Anterior cingulate cortex (tissue), 58 donors: ENCODE measurements at places on chromosomes 5 and 9.
A peak's percentile ranks its signal among the peaks of the same experiment; 100 is the strongest.

GRCh38 chr5:23507278-23507685 is at the start of gene PRDM9:
Gene PRDM9, plus strand, starts transcription at chr5:23507609. Its CDS starts 1,425 bp downstream, at chr5:23509034.
- DNase-seq, result no peak

DNA sequence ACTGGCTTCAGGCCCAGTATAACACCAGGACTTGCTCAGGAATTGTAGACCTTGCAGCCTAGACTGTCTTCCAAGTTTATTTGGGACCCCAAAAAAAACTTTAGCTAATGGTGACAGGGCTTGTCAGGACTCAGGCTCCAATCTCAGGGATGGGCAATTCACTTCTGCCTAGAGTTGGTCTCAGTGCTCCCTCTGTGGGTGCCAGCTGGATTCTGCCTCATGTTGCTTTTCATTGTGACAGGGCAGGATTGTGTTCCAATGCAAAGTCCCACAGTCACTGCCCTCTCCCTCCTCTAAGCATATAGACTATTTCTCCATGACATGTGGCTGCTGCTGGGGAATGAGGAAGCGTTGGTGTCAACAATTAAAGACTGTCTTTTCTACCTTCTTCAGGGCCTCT is 174.7 kb downstream of the CYLC2 start:
- DNase-seq, result no peak

DNA sequence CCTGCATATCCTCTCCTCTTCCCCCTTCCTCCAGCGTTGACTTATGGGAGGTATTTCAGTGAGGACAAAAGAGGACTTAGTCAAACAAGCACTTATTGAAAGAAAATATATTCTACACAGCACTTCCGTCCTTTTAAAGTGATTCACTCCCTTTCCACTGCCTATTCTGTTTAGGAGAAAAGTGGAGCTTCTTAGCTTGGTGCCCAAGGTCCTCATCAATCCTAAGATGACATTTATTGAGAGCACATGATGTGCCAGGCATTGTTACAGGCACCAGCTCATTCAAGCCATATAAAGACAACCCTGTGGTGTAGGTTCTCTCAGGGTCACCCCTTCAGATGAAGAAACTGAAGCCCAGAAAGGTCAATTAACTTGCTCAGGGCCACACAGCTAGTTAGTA is 95.9 kb downstream of the KCNIP1 start:
- no peak for DNase-seq

- DNase-seq, result no peak
Observed at GRCh38 chr5:41218929-41219657, 5.8 kb upstream of the C6 start.

- DNase-seq, result no peak
Observed at GRCh38 chr5:106862450-106863193, 808.1 kb downstream of the EFNA5 start.

- DNase-seq, result no peak
Observed at GRCh38 chr5:142906863-142907671, 136.9 kb downstream of the ARHGAP26 start.

GRCh38 chr9:12718482-12719026 is 25.4 kb downstream of the TYRP1 start:
- peak; percentile 6 for DNase-seq

DNA sequence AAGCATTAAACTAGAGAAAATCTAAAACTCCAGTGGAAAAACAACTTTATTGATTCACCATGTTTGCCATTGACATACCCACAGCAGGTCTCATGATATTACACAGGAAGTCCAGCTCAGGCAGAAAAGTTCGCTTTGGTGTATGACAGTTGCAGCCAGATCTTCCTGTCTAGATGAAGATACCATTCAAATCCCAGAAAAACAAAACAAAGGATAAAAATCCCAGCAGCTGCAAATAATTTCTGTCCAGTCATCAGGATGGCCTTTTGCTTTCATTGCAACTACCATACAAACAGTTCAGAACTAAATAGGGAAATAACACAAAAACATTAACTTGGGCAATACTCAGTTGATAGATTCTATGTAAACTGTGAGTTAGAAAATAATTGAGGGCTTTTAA is 136.0 kb upstream of the NREP start:
- no peak for DNase-seq

DNA sequence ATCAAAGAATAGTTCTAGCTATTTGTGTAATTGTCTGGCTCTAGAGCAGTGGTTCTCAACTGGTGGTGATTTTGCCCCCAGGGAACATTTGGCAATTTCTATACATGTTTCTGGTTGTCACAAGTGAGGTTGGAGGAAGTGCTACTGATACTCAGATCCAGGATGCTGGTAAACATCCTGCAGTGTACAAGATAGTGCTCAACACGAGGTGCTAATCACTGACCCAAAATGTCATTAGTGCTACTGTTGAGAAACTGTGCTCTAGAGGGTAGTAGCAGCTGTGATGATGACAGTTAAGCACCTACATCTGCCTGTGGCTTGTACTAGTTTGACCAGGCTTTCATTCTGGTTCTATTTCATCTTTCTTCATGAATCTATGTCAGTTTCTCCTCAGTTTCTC is 22.1 kb downstream of the LRRC19 start:
- no peak for DNase-seq

DNA sequence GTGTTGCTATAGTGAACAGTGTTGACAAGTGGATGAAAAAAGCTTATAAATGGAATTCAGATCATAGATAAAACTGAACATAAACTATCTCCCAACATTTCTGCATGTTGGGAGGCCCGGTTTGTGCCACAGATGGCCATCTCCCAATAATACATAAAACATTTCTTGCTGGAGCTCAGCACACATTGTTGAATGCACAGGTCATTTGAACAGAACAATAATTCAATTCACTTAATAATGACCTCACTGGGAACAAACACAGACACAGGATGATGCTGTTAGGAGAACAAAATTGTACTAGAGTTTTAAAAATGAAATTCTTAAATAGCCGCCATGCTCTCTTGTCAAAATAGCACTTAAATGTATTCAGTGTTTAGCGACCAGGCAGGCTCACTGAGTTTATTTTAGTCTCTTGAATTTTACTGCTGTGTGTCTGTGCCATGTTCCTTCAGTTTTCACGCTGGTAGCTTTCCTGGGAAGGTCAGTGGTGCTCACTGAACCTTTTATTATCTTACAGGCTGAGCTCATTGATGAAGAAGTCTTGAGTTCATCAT is 85.0 kb upstream of the SSBP2 start:
- no peak for DNase-seq

DNA sequence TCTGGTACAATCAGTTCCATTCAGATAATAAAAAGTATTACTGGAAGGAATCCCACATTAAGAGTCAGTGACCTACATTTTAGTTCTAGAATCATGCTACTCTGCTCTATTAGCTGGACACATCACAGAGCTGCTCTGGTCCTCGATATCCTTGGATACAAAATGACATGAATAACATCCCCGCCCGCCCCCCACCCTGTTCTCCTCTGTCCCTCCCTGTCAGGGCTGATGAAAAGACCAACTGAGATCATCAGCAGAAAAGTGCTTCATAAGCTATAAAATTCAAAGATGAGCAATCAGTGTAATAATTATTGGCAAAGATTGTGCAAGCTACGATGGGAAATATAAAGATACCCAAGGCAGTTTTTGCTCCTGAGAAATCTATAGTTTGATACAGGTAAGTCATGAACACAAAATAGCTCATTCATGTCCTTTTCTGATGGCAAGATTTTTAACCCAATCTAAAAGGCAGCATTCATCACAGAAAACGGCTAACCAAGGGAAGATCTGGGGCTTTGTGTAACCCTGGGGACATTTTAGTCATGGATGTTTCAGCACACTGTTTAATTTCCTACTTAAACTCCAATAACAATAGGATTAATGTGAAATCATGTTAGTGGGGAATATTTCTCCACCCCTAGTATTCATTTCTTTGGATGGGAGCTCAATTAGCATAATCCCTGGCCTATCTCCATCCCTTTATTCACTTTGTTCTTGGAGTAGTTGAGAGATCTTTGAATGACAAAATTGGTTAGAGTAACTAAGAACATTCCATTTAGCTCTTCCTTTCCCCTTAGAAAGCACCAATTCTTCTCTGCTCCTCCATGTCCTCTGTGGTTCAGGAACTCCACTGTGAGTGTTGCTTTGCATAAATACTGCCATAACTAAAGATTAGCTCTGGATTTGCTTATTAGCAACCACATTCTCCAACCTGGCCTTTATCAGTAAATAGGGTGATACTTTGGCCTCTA is 459.4 kb upstream of the GRIA1 start:
- no peak for DNase-seq

- DNase-seq, result no peak
Observed at GRCh38 chr9:123039617-123040219, 6.3 kb downstream of the GPR21 start.

- DNase-seq, result no peak
Observed at GRCh38 chr9:84031534-84031933, 50.9 kb downstream of the RMI1 start.

- DNase-seq, result no peak
Observed at GRCh38 chr5:96783326-96783725, 24.4 kb downstream of the ERAP1 start.

DNA sequence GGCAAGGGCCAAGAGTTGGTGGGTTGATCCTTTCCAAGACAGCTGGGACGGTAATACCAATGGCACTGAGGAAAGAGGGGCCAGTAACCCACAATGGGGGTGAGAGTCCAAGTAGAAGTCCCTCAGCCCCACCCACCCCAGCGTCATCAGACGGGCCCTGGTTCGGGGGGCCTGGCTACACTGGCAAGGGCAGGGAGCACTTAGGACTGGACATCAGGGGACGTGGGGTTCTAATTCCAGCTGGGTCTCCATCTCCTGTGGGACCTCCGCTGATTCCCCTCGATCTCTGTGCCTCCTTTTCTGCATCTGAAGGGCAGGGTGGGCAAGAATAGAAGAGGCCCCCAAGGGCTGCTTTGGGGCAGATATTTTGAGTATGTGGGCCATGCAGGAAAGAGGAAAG is 53.5 kb upstream of the FCN1 start:
- DNase-seq, result no peak

GRCh38 chr9:76109953-76110352 is 219.5 kb downstream of the PCSK5 start:
- DNase-seq, result no peak

- DNase-seq, result no peak
Observed at GRCh38 chr5:72160329-72160728, 53.1 kb downstream of the MAP1B start.

DNA sequence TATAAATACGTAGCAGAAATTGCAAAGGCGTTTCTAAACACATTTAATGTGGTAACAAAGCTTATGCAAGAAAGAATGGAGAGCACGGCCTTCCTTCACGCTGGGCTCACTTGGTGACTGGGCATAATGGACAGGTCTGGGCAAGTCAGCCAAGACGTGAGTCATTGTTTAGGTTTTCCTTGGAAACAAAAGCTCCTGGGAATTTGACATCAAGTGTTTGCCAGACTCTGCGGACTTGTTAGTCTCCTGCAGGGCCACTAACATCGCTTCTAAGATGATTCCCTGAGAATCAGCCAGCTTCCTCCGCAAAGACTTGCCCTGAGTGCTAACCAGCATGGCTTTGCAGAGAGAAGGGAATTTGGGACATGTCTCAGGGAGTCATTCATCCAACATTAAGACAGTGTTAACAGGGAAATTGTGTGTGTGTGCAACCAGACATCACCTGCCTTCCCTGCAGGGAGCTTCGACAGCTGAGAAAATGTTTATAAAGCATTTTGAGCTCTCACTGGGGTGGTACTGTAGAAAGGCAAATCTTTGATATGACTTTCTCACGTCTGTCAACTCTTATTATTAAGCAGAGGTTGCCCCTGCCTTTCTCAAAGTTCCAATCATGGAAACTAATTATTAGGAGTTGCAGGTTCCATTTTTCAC is 182.5 kb downstream of the NTRK2 start:
- no peak for DNase-seq

DNA sequence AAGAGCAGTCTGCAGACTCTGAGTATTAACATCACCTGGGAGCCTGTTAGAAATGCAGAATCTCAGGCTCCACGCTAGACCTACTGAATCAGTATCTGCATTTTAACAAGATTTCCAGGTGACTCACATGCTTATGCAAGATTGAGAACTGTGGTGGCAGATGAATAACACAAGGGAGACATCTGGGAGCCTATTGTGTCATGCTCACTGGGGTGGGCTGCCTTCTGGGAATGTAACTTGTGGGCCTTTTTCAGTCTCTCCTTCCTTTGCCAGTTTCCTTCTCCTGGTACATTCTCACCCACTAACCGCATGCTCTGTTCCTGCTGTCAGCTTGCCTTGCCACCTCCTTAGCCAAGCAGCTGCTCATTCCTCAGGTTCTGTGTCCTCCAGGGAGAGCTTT is 176.6 kb upstream of the C9orf72 start:
- peak; percentile 31 for DNase-seq

- DNase-seq, result no peak
Observed at GRCh38 chr9:99167694-99168093, 54.0 kb downstream of the ALG2 start.

- no peak for DNase-seq
Observed at GRCh38 chr5:28324174-28324573, 1285.8 kb upstream of the CDH9 start.

DNA sequence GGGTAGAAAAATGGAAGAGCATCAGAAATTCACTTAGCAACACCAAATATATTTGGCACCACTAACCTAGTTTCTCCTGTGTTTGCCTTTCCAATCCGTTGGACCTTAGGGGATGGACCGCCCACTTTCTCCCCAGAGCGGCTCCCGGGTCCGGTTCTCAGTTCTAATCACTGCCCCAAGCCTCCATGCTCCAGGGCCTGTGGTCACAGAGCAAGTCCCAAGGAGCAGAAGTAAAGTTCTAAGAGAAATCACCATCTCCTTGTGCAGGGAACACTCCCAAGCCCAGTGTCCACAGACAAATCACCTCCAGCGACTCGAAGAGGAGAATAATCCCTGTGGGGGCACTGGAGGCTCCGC is 728 bp upstream of the SLC1A1 start:
- DNase-seq, result peak; percentile 10

GRCh38 chr9:125075997-125076396 is 67.3 kb downstream of the SCAI start:
- DNase-seq, result no peak

DNA sequence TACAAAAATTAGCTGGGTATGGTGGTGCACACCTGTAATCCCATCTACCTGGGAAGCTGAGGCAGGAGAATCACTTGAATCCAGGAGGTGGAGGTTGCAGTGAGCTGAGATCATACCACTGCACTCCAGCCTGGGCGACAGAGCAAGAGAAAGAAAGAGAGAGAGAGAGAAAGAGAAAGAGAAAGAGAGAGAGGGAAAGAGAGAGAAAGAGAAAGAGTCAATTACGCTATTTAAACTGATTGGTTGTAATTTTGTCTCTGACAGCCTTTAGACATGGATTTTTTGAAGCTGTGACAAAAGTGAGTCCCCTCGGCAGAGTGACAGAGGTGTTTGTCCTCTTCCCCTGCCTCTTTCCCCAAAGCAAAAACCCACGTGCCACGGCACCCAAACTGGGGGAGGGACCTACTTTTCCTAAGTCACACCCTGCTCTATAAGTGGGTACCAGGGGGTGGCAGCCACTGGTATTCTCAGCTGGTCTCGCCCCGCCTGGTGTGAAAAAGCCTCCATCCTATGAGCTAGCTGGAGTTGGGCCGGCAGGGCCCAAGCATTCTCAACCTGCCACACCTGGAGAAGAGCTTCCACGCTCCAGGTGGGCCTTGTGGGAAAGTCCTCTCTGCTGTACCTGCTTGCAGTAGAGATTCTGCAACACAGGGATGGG is 3.4 kb upstream of the CFAP157 start:
- DNase-seq, result no peak
